ENCODE measurements at places on chromosomes 4 and X.

DNA sequence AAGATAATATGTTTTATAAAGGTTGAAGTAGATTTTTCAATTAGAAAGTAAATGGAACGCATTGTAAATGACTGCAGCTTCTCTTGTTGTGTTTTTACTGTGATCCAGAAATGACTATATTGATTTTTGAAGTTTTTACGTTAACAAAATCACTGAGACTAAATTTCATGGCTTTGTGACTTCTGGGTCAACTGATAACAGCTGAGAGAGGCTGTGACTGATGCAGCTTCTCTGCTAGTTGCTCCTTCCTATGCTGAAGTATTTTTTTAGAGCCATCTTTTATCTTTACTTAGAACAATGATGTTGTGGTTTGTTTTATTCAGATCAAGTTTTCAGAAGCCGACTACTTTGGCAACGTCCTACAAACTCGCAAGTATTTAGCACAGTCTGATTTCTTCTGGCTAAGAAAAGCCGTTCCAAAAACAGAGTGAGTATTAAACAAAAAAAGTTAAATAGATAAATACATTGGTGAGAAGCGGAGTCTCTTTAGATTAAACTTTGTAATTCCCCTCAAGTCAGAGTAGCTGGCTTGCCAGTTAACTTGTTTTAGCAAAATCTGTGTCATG is 94.7 kb upstream of the CBLL2 start:
- DNase-seq = no peak

DNA sequence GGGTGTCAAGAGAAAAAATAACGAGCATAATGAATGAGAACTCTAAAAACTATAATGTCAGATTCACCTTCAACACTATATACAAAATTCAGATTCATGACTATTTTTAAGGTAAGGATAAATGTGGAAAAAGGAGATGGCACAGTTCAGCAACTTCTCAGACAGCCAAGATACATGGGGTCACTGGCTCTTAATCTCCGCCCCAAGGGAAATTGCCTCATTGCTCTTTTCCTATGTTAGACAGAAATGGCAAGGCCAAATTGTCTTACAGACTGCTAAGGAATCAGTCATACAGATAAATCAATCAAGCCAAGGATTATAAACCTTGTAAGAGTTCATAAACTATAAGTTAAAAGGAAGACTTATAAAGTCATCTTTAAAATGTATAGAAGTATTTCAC is 183.4 kb downstream of the OPHN1 start:
- DNase-seq = no peak

GRCh38 chr4:73408181-73408867 is 4.2 kb downstream of the ALB start:
- DNase-seq = no peak

- no peak for DNase-seq
Measured at GRCh38 chr4:70654605-70655011, 11.7 kb downstream of the JCHAIN start.

DNA sequence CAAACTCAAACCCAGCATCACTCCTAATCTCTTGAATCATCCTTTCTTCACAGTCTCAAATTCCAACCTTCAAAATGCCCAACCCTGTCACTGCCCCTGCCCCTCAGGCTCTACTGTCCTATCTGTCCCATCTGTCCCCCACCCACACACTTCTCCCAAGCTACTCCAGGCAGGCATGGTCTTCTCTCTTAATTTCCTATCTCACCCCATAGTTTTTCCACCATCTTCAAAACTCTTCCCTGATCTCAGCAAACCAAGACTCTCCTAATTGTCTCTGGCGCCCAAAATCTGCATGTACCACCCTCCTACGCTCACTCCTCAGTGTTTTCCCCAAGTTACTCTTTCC is 644 bp downstream of the LAMP2 start:
- DNase-seq = no peak

GRCh38 chr4:55524844-55525571 is 21.7 kb downstream of the CLOCK start:
- DNase-seq = no peak

GRCh38 chrX:131226591-131226990 is 62.5 kb downstream of the IGSF1 start:
- no peak for DNase-seq

DNA sequence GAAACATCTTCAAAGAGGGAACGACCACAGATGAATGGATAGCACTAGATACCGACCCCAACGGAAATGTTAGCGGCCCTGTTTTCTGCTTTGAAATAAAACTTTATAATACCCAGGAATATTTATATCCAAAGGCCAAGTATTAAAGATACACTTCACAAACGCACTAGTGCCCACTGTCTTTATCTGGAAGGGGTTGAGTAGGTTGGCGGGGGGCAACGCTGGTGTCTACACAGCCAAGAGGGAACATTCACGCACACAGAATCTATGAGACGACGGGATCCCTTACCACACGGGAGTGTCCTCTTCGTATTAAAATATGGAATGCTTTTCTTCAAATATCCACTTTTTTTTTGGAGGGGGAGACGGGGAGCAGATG is 3.3 kb downstream of the HAND2 start:
- DNase-seq = no peak

- no peak for DNase-seq
Measured at GRCh38 chr4:55757356-55757952, 62.1 kb upstream of the EXOC1L start.

GRCh38 chr4:119788349-119789266 is 160.0 kb upstream of the PDE5A start:
- DNase-seq = no peak

GRCh38 chrX:150150076-150150779 is 211.9 kb upstream of the EOLA2 start:
- DNase-seq = no peak

GRCh38 chrX:25204182-25204581 is 188.4 kb upstream of the ARX start:
- no peak for DNase-seq

- no peak for DNase-seq
Measured at GRCh38 chr4:69167300-69167699, 47.2 kb downstream of the UGT2B11 start.

DNA sequence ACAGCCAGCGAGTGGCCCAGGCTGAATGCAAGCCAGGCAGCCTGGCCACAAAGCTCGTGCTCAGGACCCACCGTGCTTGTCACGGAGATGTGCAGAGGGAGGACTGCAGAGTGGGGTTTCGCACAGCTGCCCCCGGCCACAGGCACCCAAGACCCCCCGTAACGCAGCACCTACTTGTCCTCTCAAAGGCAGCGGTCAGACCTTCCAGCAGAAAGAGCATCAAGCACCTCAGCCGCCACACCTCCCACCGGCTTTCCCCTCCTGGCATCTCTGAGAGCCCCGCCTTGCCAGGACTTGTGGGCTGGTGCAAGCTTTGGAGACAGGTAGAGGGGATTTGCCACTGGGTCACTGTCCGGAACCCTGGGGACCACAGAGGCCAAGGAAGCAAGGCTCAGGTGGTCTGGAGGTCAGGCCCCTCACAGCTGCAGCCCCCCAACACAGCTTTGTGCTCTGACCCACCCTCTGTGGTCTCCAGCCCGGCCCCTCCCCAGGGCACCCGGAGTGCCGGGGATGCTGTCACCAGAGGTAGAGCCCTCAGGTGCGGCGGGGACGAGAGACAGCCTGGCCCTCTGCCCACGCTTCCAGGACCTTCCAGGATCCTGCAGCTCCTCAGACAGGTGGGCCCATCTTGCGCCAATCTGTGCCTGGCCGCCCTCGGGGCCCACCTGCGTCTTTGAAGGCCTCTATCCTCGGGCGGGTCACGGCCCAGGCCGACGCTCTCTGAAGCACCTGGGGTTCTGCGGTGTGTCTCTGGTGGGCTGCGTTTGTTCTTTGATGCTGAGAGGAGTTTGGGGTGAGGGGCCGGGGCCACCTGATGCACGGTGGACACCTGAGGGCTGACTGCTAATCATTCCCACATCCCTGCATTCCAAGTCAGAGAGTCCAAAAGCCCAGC is 34.4 kb upstream of the HMX1 start:
- no peak for DNase-seq

GRCh38 chr4:85783483-85783882 is 308.5 kb downstream of the ARHGAP24 start:
- DNase-seq = no peak

DNA sequence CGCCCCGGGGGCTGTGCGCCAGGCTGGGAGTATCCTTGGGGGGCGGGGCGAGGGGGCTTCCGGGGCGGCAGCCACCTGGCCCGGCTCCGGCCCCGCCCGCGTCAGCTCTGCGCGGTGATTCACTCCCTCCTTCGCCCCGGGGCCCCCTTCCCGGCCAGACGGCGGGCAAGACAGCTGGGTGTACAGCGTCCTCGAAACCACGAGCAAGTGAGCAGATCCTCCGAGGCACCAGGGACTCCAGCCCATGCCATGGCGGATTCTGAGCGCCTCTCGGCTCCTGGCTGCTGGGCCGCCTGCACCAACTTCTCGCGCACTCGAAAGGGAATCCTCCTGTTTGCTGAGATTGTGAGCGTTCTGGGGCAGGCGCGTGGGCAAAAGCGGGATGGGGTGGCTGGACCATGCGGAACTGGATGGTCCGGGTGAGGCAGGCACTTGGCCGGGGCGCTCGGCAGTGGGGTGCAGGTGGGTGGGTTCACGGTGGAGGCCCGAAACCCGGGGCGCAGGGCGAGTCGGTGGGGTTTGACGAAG is at the start of gene PLP2:
TSS of gene PLP2 (plus strand) at position 147 of the 528 bp plus-strand sequence. CDS start at position 250, 103 bp downstream.
- DNase-seq = no peak

Measured in NCI-H1105 (cell line).